ENCODE measurements at places on chromosomes 2 and 18. TPM values are rescaled to one million over a fixed set of nuclear protein-coding genes. Genes with fewer than 3 reads are reported as not detected.
A peak's percentile ranks its signal among the peaks of the same experiment; 100 is the strongest.

Gene GPR45
- polyA plus RNA-seq, result not detected

Gene OSBPL6
- polyA plus RNA-seq, result not detected

Gene VWC2L
- not detected for polyA plus RNA-seq

DNA sequence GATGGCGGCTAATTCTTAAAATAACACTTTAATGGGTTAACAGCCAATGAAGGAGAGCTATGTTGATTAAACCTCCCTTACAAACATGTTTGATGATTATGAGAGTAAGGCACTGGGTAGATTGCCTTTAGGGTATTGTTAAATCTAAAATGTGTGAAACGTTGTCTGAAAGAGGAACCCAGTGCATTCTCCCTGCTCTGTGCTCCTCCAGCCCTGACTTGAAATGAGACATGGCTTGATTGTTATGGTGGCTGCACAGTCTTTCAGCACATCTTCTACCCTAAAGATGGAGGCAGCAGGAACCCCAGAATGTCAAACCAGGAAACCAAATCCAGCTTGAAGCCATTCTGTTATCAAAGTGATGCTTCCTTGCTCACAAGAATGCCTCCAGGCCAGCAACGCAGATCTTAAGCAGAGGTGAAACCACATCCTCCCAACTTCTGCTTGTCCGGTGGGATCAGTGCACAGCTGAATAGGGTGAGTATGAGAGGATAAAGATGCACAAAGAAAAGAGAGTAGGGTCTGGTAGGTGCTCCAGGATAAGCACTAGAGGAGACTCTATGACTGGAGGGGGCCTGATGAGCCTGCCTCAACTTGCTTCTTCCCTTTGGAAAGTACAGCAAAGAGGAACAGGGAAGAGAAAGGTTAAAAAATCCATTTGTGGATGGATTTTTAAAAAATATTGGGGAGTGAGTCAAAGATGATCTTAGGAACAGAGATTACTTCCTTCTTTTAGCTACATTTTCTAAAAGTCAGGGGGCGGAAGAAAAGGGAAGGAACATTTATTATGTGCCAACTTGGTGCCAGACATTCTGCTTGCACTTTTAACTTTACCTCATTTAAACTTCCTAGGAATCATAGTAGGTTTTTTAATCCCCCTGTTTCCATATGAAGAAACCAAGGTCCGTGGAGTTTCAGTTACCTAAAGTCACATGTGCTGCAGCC, 523.0 kb downstream of the TXNL1 start:
- no peak for DNase-seq

Gene CRACDL
- polyA plus RNA-seq, result 0.40 TPM

DNA sequence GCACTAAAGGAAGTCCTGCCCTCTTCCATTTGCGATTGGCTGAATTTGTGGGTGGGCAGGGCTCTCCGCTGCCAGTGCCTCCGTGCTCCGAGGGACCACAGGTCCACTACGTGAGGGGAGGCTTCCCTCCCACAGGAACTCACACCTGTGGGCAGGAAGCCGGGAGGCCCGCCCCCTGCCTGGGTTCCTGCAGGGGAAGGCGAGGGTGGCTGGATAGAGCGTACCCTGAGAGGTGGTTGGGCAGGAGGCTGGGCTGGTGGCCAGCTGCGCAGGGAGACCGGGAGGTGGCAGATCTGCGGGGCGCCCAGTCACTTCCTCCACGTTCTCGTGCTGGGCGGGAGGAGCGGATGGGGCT, 47.0 kb upstream of the PTH2R start:
- peak; percentile 40 for DNase-seq

Gene UGT1A10
- polyA plus RNA-seq, result not detected

DNA sequence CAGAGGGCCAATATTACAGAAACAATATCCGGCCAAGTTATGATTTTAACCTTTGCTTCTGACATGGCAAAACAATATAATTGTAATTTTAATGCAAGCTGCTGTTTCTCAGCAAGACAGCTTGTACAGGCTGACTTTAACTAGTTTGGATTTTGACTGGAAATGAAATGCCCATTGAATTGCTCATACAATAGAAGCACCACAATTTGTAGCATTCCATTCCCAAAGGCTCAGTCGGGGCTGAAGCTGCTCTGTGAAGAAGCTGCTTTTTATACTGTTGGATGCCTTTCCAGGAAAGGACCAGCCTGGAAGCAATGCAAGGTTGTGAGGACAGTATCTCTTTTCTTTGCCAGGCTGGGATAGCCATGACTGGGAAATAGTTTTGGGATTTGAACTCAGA, 677.0 kb upstream of the FANCL start:
- DNase-seq, result no peak

Gene CTAGE1
- polyA plus RNA-seq, result not detected

Measured in immature natural killer cell (primary cell).